Tongue (tissue), 3 donors: ENCODE measurements at places on chromosomes 7 and 10. TPM values are rescaled to one million over a fixed set of nuclear protein-coding genes. Genes with fewer than 3 reads are reported as not detected.

DNA sequence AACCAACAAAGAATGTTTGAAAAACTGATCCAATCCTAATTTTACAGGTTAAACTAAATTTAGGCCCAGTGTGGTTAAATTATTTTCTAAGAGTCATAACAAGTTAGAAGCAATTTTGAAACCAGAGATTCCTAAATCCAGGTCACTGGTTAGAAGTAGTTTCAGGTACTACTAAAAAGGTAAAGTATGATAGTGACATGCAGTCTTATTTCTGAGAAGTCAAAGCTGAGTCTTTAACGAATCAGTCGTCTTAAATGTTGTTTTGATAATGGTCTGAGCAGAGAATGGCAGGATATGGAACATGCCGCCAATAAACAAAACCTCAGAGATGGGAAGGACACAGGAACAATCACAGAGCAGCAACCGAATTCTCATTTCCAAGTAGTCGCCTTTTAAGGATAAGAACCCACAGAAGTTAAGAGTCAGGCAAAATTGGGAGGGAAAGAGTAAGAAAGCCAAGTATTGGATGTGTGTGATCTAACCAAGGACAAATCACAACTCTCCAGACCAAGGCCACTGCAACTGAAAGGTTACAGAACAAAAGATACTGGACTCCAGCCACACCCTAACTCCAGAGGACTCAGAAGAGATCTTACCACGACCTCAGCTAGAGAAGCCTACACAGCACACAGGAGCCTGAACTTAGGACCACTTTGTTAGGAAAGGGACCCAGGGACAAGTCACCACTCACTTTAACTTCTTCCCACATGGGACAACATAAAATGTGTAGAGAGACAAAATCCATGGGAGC, 19.7 kb downstream of the TMEM243 start:
- no peak for DNase-seq

DNA sequence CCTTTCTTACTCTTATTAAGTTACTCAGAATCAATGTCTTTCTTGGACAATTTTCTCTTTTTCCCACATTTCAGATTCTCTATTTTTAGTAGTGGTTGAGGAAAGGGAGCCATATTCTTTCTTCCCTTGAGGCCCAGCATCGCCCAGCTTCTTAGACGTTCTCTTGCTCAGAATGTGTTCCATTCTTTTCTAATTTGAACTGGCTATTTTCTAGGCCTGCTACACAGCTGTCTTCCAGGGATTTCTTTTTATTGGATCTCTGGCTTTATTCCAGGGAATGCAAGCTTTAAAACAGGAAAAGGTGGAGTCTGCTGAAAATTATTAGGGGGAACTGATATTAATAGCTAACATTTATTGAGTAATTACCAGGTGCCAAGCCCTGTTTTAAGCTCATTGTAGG, 58.3 kb downstream of the WIPF3 start:
- DNase-seq: peak; percentile 50

GRCh38 chr10:34150103-34150502, 665.0 kb downstream of the PARD3 start:
- DNase-seq: no peak

DNA sequence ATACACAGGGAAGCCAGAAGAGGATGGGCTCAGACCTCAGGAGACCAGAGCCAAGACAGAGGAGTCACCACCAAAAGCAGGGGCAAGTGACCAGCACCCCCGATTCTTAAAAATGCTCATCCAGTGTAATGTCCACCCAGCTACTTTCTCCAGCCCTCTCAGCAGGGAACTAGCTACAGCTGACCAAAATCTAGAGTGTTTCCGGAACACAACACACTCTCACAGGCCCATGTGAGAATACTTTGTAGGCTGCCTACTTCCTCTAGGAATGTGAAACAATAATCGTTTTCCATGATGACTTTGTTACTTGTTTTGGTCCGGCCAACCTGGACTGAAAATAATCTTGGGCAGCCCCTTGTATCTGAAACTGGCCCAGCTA, 14.5 kb downstream of the PSAP start:
- no peak for DNase-seq

- no peak for DNase-seq
Measured at GRCh38 chr10:49382826-49383225, 13.1 kb downstream of the DRGX start.

- DNase-seq: peak; percentile 22
Measured at GRCh38 chr10:106931159-106931852, 233.2 kb downstream of the SORCS1 start.

GRCh38 chr10:98316661-98317060, 48.7 kb upstream of the LOXL4 start:
- no peak for DNase-seq

- DNase-seq: peak; percentile 59
Measured at GRCh38 chr7:33459340-33459751, 330.0 kb downstream of the BBS9 start.

Gene CELF2
- 57.5 TPM for total RNA-seq

Gene SAP25
- total RNA-seq: 2.9 TPM
